ENCODE measurements at places on chromosomes 1 and 21. TPM values are rescaled to one million over a fixed set of nuclear protein-coding genes. Genes with fewer than 3 reads are reported as not detected.

Gene S100A7
- total RNA-seq: not detected

DNA sequence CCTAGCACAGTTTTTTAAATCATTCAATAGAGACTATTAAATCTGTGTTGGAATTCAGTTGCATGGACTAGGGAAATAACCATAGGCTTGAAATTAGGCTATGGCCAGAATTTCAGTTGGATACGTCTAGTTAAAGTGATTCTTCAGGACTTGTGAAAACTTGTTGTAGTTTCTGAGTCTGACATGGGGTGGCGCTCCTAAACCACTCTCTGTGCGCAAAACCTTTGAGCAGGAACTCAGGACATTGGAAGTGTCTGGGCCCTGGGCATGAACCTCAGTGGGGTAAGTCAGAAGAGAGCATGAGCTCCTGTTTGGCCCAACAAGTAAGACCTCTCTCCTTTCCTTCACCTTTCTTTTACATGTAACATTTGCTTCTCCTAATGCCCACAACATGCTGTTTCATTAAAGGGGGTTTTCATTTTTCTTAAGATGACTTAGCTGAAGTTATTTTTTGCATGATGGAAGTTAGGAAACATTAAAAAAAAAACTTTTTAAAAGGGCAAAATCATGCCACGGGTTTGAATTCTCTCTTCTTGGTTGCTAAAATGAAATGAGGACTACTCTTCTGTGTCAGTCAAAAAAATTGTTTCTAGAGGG lies 17.1 kb upstream of the CCDC190 start:
- peak; percentile 74 for DNase-seq
- 0 out of 2 replicates have a peak, but pooled peaks cover 2% of the 10 kb centered on the region for H3K4me1 ChIP-seq
- H3K36me3 ChIP-seq: no peaks in the 10 kb centered on the region

DNA sequence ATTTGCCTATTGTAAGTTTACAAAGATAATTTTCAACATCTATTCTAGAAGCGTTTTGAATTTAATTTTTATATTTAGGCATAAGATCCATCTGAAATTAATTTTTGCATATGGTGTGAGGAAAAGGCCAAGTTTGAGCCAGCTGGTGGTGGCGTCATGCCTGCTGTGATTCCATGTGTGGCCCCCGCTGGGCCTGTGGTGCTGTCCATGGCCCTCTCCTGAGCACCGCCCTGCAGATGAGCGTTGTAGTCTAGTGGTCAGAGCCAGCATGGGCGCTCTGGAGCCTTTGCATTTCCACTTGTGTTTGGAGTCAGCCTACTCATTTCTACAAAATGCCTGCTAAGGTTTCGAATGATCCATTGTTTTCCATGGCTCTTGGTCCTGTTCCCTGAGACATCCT lies 22.7 kb downstream of the PRSS38 start:
- H3K36me3 ChIP-seq: no peaks in the 10 kb centered on the region
- H3K27ac ChIP-seq: no peak overlapping the region
- H3K4me1 ChIP-seq: no peaks in the 10 kb centered on the region
- no peaks in the 10 kb centered on the region for H3K27me3 ChIP-seq
- no peak for DNase-seq
- H3K4me3 ChIP-seq: no peak overlapping the region

- no peaks in the 10 kb centered on the region for H3K27me3 ChIP-seq
- no peaks in the 10 kb centered on the region for H3K36me3 ChIP-seq
- peak; percentile 87 for DNase-seq
- no peak overlapping the region for H3K4me3 ChIP-seq
- no peaks in the 10 kb centered on the region for H3K4me1 ChIP-seq
Observed at GRCh38 chr1:48228156-48228555, 5.6 kb downstream of the SLC5A9 start.

GRCh38 chr1:109104364-109105151 lies 9.4 kb upstream of the ELAPOR1 start:
- no peak for DNase-seq
- peaks cover 25% of the 10 kb centered on the region for H3K36me3 ChIP-seq
- no peak overlapping the region for H3K4me3 ChIP-seq
- no peak overlapping the region for H3K27ac ChIP-seq

DNA sequence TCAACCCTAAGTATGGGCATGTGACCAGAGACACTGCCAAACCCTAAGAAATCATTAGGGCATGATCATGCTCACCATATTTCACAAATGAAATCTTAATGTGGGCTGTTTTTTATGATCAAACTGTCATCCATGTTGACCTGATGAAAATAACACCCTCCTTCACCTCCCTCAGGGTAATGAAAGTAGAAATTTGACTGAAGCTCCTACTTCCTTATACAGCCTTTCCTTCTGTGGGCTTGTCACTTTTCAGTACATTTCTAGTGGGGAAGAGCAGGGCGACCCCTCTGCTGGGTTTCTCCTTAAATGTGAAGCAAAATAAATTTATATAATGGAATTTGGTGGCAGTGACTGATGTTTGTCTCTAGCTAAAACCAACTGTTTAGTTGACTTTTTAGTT lies 25.9 kb downstream of the IVNS1ABP start:
- H3K27me3 ChIP-seq: no peaks in the 10 kb centered on the region
- no peak overlapping the region for H3K4me3 ChIP-seq
- no peak overlapping the region for H3K27ac ChIP-seq
- no peak for DNase-seq
- H3K36me3 ChIP-seq: peaks cover 1% of the 10 kb centered on the region

DNA sequence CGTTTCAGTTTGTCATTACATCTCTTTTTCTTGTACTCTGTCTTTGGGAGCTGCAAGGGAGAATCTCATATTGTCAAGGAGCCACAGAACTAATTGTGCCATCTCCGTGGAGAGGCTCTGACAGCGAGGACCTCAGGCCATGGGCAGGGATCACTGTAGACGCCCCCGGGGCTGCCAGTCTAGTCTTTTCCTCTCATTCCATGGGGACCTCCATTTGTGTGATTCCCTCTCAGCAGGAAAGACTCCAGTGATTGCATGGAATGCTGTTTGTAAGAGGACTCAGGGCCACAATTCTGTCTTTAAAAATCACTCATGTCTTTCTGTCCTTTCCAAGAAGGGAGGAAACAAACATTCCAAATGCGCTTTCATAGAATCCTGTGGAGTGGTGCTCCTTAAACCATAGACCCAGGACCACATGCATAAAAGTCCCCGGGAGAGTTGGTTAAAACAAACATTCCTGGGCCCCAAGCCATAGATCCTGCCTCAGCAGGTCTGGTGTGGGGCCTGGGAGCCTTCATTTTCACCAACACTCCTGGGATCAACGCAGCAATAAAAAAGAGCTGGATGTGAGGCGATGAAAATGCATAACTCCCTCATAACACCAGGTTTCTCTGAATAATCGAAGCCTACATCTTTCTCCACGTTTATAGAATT lies 104.5 kb downstream of the ZP4 start:
- peaks cover 6% of the 10 kb centered on the region for H3K36me3 ChIP-seq
- H3K27me3 ChIP-seq: no peaks in the 10 kb centered on the region
- H3K4me1 ChIP-seq: 0 out of 2 replicates have a peak, but pooled peaks cover 4% of the 10 kb centered on the region
- no peak overlapping the region for H3K4me3 ChIP-seq

- H3K36me3 ChIP-seq: peaks cover 29% of the 10 kb centered on the region
- no peaks in the 10 kb centered on the region for H3K27me3 ChIP-seq
- no peak for DNase-seq
- H3K27ac ChIP-seq: no peak overlapping the region
Observed at GRCh38 chr1:2911421-2912178, 109.7 kb upstream of the ACTRT2 start.

Data from H9 (cell line).